ENCODE measurements at places on chromosomes 13 and 19.

DNA sequence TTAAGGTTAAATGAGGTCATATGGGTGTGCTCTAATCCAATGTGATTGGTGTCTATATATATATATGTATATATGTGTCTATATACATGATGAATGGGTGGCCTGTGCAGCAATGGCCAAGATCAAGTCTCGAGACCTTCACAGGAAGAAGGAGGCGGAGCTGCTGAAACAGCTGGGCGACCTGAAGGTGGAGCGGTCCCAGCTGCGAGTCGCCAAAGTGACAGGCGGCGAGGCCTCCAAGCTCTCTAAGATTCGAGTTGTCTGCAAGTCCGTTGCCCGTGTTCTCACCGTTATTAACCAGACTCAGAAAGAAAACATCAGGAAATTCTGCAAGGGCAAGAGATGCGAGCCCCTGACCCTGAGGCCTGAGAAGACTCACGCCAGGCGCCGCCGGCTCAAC, 109.8 kb downstream of the EFNB2 start:
- no peak for DNase-seq

GRCh38 chr13:66048888-66049287, 1181.2 kb downstream of the PCDH9 start:
- DNase-seq = no peak

DNA sequence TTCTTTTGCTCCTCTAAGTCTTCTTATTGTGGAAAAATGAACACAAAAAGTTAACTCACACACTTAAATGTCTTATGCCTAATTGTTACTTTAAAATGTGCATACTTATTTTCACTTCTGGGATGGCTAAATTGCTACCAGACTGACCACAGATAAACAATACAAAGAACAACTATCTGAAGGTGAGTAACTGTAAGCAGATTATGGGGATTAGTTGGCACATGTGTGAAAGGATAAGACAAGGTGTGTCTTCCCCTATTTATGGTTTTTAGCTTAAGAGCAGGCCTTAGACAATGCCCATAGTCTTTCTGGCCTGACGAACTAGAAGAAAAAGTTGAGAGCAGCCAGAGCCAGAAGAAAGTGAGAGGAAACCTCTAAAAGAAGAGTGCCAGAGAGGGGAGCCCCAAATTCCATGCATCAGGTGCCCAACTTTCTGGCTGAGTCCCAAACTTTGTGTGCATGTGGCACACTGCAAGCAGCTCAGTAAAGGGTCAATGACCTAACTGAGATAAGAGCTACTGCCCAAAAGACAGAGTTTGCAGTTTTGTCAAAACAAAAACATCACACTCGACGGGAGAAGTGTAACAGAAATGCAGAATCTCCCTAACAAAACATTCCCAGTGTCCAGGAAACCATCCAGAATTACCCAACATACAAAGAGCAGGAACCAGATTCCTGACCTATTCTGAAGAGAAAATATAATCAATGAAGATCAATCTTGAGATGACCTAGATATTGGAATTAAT, 375.4 kb downstream of the KCNRG start:
- no peak for DNase-seq

DNA sequence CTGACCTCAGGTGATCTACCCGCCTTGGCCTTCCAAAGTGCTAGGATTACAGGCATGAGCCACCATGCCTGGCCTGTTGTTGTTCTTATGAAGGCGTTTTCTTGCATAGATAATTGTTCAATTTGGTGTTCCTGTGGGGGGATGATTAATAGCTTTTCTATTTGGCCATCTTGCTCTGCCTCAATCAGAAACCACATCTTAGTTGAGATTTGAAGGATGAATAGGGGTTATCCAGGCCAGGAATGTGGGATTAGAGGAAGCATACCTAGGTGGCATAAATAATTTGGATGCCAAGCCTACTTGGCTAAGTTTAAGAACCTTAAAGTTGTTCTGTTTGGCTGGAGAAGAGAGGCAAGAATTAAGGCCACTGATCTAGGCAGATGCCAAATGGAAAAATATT, 44.4 kb downstream of the CCNA1 start:
- no peak for DNase-seq

- DNase-seq = no peak
These were observed 58.7 kb downstream of the DPY19L3 start for GRCh38 chr19:32464279-32464678.

GRCh38 chr19:2234996-2235380, 1.1 kb downstream of the PLEKHJ1 start:
- DNase-seq = no peak

DNA sequence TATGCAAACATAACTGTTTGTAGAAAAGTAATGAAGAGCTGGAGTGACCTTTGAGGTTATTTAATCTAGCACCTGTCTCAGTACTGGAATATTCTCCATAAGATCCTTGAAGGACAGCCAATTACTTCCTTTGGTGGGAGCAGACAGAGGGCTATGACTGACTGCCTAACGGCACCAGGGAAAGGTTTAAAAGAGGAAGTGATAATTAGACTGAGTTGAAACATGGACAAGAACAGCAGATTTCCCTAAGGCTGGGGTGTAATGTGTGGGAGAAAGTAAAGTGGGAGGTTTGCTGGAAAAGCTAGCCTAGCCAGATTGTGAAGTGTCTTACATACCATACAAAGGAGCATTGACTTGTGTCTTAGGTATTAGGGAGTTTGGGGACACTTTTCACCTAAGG, 191.3 kb upstream of the PCDH9 start:
- no peak for DNase-seq

DNA sequence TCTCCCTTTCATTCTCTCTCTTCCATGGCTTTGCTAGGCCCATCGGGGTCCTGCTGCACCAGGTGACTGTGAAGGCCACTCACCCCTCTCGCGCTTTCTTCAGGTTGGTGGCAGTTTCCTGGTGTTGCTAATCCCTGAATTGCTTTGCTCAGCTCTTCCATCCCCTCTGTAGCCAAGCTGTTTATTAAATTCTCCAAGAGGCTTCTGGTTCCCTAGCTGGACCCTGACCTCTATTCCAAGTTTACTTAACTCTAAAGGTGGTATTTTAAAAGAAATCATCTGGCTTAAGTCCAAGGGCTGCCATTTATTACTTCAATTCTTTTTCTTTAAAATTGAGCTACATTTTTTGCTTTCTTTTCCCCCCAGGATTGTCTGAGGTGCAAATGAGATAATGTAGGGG, 32.7 kb upstream of the MICU2 start:
- no peak for DNase-seq

GRCh38 chr19:34732612-34733211, 1.3 kb upstream of the ZNF181 start:
- DNase-seq = peak; percentile 36

DNA sequence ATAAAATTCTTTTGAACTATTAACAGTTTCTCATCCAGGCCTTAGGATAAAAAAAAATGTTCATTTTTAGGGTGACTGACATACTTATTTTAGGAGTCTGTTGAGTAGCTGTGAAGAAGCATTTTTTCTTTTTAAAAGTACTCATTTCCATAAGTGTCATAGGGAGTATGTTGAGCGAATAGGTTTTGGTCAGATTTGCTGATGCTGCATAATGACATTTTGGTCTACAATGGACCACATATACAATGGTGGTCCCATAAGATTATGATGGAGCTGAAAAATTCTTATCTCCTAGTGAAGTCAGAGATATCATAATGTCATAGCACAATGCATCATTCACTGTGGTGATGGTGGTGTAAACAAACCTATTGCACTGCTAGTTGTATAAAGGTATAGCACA, 17.4 kb downstream of the NBEA start:
- DNase-seq = no peak

- DNase-seq = no peak
These were observed 125.1 kb upstream of the SPATA13 start for GRCh38 chr13:24035411-24035810.

DNA sequence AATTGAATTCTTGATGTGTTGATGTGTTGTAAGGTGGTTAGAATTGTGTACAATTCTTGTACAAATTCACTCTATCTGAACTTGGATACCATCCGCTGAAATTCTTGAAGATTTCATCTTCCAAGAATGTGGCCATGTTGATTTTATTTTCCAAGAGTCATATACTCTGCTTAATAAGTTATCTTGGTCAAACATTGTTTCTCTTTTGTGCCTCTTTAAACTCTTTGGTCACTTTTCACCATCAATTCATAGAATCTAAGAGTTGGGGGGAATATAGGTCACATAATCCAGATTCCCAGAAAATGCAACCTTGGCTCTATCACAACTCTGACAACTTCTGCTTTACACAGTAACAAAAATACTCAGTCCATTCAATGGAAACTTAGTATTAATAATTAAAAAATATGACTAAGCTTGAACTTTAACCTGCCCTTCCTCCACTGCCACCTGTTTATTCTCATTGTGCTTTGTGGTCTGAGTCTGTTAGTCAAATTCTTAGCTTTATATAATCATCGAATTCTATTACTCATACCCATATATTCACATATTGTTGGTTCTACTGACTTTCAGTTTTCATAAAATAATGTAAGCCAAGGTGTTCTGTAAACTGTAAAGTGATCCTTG, 373.2 kb downstream of the LMO7 start:
- DNase-seq = no peak

GRCh38 chr13:76792731-76793347, 93.4 kb downstream of the KCTD12 start:
- DNase-seq = no peak

DNA sequence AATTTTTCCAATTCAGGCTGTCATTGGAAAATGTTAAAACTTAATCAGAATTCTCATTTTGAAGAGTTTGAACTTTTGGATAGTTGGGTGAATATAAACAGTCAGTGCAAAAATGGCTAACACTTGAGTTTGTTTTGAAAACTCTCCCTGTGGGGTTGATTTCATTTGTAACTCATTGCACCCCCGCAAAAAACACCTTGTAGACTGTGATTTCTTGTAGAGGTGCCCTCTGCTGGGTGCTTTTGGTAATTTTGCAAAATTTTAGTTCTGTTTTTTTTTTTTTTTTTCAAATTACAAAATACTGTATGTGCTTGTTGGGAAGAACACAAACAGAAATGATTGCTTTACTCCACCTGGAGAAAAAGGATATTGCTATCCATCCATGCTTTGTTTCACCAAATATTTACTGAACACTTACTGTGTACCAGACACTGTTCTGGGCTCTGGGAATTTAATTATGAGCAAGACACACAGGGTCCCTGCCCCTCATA, 28.2 kb upstream of the GPI start:
- no peak for DNase-seq

- no peak for DNase-seq
These were observed 1.4 kb upstream of the RCBTB1 start for GRCh38 chr13:49586717-49587116.

GRCh38 chr13:76222511-76222910, 586.4 kb downstream of the LMO7 start:
- no peak for DNase-seq

GRCh38 chr19:5360003-5360780, 19.6 kb upstream of the PTPRS start:
- no peak for DNase-seq

- no peak for DNase-seq
These were observed 4.1 kb upstream of the CDC16 start for GRCh38 chr13:114230575-114230974.

GRCh38 chr13:82947191-82947621, 935.1 kb downstream of the SLITRK1 start:
- DNase-seq = no peak

DNA sequence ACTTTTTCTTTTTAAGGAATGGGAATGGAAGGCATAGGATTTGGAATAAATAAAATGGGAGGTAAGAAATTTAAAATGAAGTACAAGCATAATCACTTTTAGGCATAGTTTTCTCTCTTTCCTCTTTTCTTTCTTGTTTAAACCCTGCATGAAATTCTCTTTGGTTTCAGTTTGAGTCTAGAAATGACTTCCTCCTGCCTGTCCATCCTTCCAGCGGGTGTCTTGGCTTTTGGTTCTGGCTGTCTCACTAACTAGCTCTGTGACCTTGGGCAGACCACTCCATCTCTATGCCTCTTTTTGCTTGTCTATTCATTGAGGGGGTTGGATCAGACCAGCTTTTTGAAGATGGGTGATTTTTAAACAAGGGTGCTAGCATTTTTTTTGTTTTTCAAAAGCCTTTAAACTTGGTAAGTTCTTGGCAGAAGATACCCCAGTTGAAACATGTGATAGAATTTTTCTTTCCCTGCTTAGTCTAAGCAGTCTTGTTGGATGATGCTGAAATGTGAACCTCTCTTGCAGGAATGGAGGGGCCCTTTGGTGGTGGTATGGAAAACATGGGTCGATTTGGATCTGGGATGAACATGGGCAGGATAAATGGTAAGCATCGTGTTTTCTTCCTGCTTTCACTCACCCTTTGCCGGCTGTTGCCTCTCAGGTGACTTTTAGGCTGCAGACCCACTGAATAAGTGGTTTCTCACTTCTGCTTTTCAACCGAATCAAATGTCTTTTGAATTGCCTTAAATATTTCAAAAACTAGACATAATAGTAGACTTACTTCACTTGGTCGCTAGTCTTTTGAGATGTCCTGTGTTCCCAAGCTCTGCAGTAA, 28.6 kb downstream of the PRAM1 start:
- no peak for DNase-seq

DNA sequence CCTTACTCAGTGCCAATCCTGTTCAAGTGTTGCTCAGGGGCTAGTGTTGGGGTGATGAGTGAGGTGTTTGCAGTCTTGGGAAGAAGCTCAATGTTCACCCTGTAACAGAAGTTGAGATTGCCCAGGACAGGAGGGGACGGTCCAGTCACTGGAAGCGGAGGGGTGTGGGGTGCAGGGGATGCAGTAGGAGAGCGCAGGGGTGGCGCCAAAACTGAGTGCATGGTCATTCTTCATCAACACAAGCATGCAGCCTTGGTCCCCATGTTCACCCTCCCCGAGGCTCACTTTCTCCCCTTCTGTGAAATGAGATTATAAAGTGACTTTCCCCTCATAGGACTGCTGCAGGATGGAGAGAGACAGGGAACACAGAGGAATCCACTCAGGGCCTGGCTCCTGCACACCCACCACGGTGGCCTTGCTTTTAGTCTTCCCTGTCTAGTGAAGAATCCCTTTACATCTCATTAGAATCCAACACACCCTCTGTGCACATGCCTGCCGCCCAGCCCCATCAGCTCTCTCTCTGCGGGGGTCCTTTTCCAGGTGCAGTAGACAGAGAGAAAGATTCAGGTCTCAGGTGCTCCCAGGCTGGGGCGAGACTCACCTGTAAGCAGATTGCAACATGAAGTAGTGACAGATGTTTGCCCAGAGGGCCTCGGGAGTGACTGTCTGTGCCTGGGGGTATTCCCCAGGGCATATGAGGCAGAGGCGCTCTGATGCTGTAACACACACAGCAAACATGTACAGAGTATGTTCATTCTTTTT, 93.2 kb downstream of the TSHZ3 start:
- no peak for DNase-seq

DNA sequence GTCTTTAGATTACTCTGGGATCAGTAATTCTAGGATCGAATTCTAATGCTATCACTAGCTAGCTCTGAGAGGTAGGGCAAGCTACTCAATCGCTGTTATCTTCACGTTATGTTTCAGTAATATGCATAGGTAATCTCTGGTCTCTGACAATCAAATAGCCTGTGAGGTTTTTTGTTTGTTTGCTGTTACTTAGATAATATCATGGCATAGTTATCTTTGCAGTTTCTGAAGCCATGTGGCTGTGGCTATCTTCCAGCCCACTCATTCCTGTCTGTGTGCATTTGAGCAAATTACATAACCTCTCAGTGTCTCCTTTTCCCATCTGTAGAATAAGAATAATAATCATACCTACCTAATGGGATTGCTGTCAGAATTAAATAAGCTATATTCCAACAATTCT, 330.2 kb downstream of the PCDH9 start:
- no peak for DNase-seq

GRCh38 chr19:18603958-18604819, 2.4 kb downstream of the CRLF1 start:
- no peak for DNase-seq

GRCh38 chr19:1049800-1050199, 9.9 kb downstream of the ABCA7 start:
- no peak for DNase-seq
